CD4-positive, alpha-beta T cell treated with Interleukin-21 for 1 hour (primary cell): ENCODE measurements at places on chromosomes 2 and 18.
A peak's percentile ranks its signal among the peaks of the same experiment; 100 is the strongest.

- DNase-seq: no peak
These were observed 14.0 kb upstream of the NTSR2 start for GRCh38 chr2:11683966-11684365.

DNA sequence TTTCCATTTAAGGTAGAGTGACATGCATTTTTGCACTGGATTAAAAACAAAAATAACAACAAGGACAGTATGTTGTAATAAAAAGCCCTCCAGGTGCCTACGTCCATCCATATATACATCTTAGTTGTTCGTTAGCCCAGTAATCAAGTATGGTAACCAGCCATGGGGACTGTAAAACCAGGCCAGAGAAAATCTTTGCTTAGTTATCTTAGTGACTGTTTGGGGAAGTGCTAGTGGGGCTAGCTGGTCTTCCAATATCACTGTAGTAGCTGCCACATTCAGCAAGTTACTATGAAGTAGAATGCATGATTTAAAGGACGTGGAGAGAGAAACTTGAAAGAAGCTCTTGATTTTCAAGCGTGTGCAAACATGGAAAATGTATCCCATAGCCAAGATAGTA lies 95.9 kb upstream of the STON1 start:
- no peak for DNase-seq

GRCh38 chr2:112539306-112539705 lies 3.0 kb upstream of the POLR1B start:
- no peak for DNase-seq

DNA sequence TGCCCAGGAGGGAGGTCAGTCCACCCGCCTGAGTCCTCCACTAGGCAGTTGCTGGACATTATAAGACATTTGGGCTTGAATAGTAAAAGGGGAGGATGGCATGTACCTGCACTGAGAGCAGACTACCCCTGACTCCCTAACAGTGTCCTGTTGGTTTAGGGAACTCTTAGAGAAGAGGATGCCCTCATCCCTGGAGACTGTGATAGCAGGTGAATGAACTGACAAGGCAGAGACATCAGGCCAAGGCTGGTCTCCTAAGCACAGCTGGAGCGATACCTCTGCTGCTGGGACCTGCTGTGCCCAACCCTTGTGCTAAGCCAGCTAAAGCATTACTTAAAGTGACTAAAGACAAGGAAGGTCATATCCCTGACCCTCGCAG lies 34.8 kb downstream of the PROC start:
- no peak for DNase-seq

- no peak for DNase-seq
These were observed 5.8 kb upstream of the SFTPB start for GRCh38 chr2:85673716-85674375.

DNA sequence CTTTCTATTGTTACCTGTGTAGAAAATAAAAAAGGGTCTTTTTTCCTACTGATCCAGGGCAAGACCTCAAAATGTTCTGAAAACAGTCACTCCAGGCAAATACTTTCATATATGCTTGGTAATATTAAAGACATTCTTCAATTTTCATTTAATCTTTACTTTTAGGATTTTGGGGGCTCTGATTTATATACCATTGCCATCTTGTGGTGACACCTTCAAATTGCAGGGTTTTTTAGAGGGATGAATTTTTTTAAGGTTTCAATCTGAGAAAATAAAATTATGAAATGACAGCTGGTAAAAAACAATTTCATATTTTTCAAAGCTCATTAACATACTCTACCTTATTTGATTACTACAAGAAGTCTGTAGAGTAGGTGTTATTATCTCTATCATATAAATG lies 26.8 kb downstream of the MAPK4 start:
- DNase-seq: no peak

GRCh38 chr2:241598487-241598886 lies 38.5 kb downstream of the THAP4 start:
- DNase-seq: peak; percentile 15

DNA sequence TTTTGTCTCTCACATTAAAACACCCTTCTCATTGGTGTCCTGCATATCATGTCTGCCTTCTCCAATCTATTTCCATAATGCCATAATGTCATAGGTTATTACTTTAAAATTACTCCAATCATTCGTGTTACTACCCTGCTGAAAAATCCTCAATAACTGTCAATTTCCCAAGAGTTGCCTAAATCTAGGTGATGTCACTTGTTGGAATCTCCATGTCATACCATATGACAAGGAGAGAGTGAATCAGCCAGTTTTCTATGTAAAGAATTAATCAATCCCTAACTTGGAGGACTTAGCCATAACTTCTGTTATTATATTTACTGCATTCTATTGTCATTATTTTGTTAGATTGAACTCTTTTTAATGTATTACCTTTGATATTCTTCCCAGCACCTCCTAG lies 62.5 kb downstream of the PHLPP1 start:
- DNase-seq: no peak
